ENCODE measurements at places on chromosomes 7 and 10.

GRCh38 chr7:111470998-111471397 is 91.3 kb downstream of the IMMP2L start:
- H3K36me3 ChIP-seq: no peaks in the 10 kb centered on the region
- no peaks in the 10 kb centered on the region for H3K4me1 ChIP-seq
- DNase-seq: peak; percentile 83
- no peak overlapping the region for H3K4me3 ChIP-seq
- peak overlapping the region; percentile 29 for H3K27ac ChIP-seq
- no peaks in the 10 kb centered on the region for H3K27me3 ChIP-seq

DNA sequence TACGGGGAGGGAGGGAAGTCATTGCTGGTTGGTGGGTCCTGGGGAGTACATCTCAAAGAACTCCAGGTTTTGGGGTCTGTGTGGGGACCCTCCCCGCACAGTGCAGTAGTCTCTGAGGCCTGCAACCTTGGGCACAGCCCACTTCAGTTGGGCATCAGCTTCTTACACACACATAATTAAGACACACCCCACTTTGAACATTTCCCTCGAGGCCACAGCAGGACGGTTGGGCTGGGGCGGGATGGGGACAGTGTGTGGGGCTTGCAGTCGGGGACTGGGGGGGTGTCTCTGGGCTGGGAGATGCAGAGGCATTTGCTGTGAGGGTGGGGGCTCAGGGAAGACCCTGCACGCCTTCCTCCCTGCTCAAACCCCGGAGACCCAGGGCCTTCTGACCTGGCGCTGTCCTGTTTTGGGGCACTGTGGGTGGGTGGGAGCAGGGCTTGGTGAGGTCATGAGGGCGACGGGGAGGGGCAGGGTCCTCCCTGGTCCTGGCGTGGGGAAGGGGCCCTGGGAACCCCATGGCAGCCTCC is 1.3 kb downstream of the LFNG start:
- peaks cover 85% of the 10 kb centered on the region for H3K4me1 ChIP-seq
- DNase-seq: no peak
- no peak overlapping the region for H3K27ac ChIP-seq
- H3K27me3 ChIP-seq: peaks cover 33% of the 10 kb centered on the region

DNA sequence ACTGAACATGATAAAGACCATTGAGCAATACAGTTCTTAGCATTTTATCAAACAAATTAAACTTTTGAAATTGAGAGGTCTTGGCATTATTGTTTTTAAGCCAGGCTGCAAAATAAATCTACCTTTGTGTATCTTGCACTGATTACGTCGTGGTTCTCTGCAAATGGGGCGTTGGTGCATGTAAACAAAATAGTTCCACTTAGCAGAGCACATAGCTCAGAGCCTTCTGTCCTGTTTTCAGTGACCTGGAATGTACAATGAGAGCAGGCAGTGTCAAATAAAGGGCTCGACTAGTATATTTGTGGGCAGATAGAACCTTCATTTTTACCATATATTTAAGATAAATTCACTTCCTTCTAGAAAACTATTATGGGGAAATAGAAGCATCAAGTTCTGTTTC is 333.9 kb upstream of the SMIM30 start:
- DNase-seq: no peak
- no peaks in the 10 kb centered on the region for H3K27me3 ChIP-seq
- no peaks in the 10 kb centered on the region for H3K36me3 ChIP-seq
- H3K27ac ChIP-seq: no peak overlapping the region
- H3K4me1 ChIP-seq: no peaks in the 10 kb centered on the region

DNA sequence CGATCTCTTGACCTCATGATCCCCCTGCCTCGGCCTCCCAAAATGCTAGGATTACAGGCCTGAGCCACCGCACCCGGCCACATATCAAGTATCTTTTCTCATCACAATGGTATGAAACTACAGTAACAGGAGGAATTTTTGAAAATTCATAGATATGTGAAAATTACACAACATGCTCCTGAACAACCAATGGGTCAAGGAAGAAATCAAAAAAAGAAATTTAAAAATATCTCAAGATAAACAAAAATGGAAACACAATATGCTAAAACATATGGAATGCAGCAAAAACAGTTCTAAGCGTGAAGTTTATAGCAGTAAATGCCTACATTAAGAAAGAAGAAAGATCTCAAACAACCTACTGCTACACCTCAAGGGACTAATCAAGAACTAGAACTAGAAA is 59.8 kb upstream of the ADAM12 start:
- DNase-seq: no peak
- no peaks in the 10 kb centered on the region for H3K4me1 ChIP-seq
- H3K27me3 ChIP-seq: no peaks in the 10 kb centered on the region
- no peak overlapping the region for H3K27ac ChIP-seq

DNA sequence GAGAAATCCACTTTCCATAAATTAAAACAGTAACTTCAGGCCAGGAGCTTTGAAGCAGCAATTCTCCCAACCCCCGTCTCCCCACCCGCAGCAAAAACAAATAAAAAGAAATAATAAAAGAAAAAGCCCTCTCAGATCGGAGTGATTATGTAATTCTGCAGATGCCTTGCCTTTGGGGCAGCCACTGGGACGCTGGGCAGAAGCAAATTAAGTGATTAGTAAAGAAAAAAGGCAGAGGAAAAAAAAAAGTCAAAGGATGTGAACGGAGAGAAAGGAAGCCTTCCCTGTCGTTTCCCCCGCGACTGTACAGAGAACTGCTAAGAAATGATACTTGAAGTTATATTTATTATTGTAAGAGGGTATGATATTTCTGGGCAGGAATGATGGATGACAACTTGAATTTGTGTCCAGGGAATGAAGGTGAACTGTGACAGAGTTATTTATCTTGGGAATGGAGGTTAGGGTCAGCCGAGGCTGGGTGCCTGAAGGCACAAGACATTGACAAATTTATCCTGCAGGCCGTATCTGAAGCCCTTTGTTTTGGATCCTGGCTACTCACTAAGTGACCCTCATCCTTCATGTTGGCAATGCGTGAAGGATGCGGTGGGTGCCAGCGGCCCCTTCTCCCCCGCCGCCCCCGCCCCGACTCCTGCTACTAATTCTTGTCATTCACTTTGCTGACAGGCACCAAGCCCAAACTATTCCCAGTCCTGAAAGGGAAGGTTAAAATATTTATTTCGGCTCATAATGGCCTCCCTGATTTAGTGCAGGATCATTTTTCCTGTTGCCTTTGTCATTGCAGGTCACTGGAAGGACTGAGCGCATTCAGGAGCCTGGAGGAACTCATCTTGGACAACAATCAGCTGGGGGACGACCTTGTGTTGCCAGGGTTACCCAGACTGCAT is 604.0 kb downstream of the LRMDA start:
- no peaks in the 10 kb centered on the region for H3K36me3 ChIP-seq
- peaks cover 4% of the 10 kb centered on the region for H3K27me3 ChIP-seq
- peaks cover 28% of the 10 kb centered on the region for H3K4me1 ChIP-seq

GRCh38 chr7:48416327-48416908 is 245.2 kb downstream of the ABCA13 start:
- DNase-seq: no peak
- H3K27me3 ChIP-seq: no peaks in the 10 kb centered on the region
- H3K27ac ChIP-seq: no peak overlapping the region
- no peaks in the 10 kb centered on the region for H3K36me3 ChIP-seq
- H3K4me3 ChIP-seq: no peak overlapping the region

DNA sequence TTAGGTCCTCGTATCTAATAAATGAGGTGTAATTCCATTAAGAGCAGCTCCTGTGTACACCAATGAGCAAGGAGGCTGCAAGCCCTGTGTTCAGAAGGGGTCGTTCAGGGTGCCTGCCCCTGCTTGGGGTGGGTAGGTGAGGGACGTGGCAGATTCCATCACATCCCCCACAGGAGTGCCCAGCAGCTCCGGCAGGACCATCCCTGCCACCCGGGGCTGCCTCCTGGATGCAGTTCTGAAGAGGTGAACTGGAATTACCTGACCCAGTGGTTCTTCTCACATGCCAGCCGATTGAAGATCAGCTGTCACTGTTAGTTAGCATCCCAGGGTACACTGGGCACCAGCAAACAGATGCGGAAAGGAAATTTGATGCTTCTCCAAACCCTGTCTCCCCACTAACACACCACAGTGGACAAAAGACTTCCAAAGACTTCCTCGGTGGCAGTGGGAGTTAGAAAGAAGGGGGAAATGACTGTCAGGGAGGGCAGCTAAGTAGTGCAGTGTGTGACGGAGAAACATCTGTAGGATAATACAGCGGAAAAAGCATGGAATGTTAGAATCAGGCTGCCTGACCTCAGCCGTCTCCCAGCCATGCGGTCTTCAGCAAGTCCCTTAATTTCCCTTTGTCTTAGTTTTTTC is 313.6 kb upstream of the ZMIZ1 start:
- peak overlapping the region; percentile 31 for H3K27ac ChIP-seq
- peaks cover 39% of the 10 kb centered on the region for H3K27me3 ChIP-seq
- no peaks in the 10 kb centered on the region for H3K36me3 ChIP-seq
- peak; percentile 61 for DNase-seq
- no peak overlapping the region for H3K4me3 ChIP-seq

DNA sequence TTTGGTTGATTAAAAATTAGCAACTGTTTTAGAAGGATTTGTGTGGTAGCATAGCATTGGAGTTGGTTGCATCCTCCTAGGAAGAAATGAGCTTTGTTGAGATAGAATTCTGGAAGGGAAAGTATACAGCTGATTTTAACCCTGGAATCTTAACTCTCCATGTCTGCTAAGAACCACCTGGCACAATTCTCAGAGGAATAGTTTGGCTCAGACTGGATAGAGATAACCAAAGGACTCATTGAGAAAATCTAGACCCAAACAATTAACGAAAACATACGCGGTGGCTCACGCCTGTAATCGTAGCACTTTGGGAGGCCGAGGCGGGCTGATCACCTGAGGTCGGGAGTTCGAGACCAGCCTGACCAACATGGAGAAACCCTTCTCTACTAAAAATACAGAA is 99.1 kb upstream of the AOAH start:
- no peaks in the 10 kb centered on the region for H3K27me3 ChIP-seq
- H3K36me3 ChIP-seq: no peaks in the 10 kb centered on the region
- no peak overlapping the region for H3K27ac ChIP-seq
- no peak for DNase-seq
- no peak overlapping the region for H3K4me3 ChIP-seq
- no peaks in the 10 kb centered on the region for H3K4me1 ChIP-seq

- H3K4me3 ChIP-seq: no peak overlapping the region
- DNase-seq: peak; percentile 76
- H3K27ac ChIP-seq: no peak overlapping the region
- no peaks in the 10 kb centered on the region for H3K36me3 ChIP-seq
Measured at GRCh38 chr10:6033954-6034353, 28.2 kb downstream of the IL2RA start.

- DNase-seq: peak; percentile 33
- H3K27me3 ChIP-seq: no peaks in the 10 kb centered on the region
- H3K36me3 ChIP-seq: no peaks in the 10 kb centered on the region
- peaks cover 4% of the 10 kb centered on the region for H3K4me1 ChIP-seq
Measured at GRCh38 chr10:22849077-22849805, 78.6 kb upstream of the ARMC3 start.

GRCh38 chr7:130683026-130683425 is 3.3 kb downstream of the TSGA13 start:
- no peak overlapping the region for H3K27ac ChIP-seq
- no peak for DNase-seq
- H3K36me3 ChIP-seq: no peaks in the 10 kb centered on the region
- H3K4me1 ChIP-seq: no peaks in the 10 kb centered on the region
- no peaks in the 10 kb centered on the region for H3K27me3 ChIP-seq

- no peaks in the 10 kb centered on the region for H3K36me3 ChIP-seq
- no peaks in the 10 kb centered on the region for H3K27me3 ChIP-seq
- no peaks in the 10 kb centered on the region for H3K4me1 ChIP-seq
- no peak overlapping the region for H3K27ac ChIP-seq
Measured at GRCh38 chr10:25522294-25522693, 347.5 kb downstream of the GPR158 start.

DNA sequence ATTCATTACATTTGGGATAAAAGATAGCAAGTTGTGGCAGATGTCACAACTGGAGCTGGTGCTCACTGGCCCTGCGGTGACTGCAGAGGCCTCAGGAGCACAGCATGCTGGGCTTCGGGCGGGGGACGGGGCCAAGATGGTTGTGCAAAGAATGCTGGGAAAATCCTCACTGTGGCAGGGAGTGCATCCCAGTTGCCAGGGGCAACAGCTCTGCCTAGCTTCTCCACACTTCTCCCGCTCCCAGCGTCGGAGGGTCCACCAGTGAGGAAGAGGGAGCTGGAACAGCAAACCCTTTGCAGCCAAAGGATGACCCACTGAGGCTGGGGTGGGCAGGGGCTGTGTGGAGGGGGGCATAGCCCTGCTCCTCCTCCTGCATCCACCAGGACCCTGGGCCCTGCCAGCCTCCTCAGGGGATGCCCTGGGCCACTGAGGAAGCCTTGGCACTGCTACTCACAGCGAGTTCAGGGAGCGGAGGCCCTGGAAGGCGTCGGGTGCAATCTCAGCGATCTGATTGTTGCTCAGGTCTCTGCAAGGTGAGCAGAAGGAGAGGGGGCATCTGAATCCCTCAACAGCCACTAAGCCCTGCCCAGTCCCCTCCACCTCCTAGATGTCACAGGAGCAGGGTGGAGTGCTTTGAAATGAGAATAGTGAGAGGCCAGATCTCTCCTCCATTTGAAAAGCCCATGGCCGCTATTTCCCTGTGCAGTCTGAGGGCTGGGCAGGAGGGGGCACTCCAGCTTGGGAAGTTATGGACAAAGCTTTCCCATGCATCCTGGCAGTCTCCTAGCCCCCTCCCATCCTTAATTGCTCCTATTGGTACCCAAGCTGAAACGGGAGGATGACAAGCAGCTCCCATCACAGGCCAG is 126.5 kb downstream of the SLIT1 start:
- DNase-seq: no peak
- peaks cover 2% of the 10 kb centered on the region for H3K27me3 ChIP-seq
- no peak overlapping the region for H3K4me3 ChIP-seq

GRCh38 chr7:69645683-69646082 is 47.4 kb downstream of the AUTS2 start:
- no peaks in the 10 kb centered on the region for H3K36me3 ChIP-seq
- peaks cover 3% of the 10 kb centered on the region for H3K4me1 ChIP-seq
- no peak overlapping the region for H3K4me3 ChIP-seq
- no peak overlapping the region for H3K27ac ChIP-seq
- H3K27me3 ChIP-seq: no peaks in the 10 kb centered on the region

DNA sequence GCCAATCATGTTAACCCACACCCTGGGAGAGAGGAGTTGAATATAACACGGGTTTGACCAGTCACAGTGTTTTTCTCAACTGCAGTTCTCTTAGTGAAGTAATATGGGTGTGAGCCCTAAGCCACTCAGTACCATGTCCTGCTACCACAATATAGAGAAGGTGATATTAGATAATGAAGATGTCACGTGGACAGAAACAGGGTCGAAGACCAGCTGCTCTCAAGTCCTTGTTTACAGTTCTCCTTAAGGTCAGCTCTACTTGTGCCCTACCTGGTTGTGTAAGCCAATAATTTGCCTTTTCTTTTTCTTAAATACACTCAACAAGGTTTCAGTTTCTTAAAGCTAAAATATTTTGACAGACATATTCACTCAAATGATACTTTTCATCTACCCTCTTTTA is 128.3 kb upstream of the POT1 start:
- DNase-seq: no peak
- no peak overlapping the region for H3K4me3 ChIP-seq
- H3K36me3 ChIP-seq: no peaks in the 10 kb centered on the region
- no peaks in the 10 kb centered on the region for H3K4me1 ChIP-seq
- no peak overlapping the region for H3K27ac ChIP-seq
- no peaks in the 10 kb centered on the region for H3K27me3 ChIP-seq
